IPS-NIHi11 (cell line): ENCODE measurements at places on chromosomes 5 and 9.

GRCh38 chr9:127503947-127504886 is 52.9 kb downstream of the LRSAM1 start:
- DNase-seq = peak; percentile 86

GRCh38 chr9:76884823-76885222 is 21.1 kb downstream of the PRUNE2 start:
- DNase-seq = no peak

- DNase-seq = no peak
These were observed 2.8 kb downstream of the GALNT10 start for GRCh38 chr5:154193283-154193682.

DNA sequence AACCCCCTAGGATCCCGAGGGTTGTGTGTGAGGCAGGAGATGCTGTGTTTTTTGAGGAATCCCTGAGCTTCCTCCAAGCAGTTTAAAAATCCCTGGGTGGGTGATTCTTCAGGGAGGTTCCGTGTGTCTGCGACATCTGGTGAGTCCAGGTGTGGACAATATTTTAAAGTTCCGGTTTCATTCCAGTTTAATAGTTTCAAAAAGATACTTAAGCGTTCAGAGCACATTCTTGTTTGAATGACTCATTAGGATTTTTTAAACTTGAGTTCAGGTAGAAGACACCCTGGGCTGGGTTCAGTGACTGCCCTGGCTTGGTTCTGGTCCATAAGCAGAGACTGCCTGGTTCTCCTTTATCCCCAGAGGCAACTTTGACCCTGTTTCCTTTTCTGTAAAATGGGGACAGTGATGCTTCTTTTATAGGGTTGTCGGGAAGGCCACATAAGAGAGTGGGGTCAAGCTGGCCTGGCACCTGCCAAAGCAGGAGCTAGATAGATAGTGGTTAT is 119.2 kb downstream of the RGS3 start:
- no peak for DNase-seq

- no peak for DNase-seq
These were observed 14.2 kb upstream of the IRF1 start for GRCh38 chr5:132504746-132505145.

GRCh38 chr5:124395926-124396325 is 350.5 kb downstream of the ZNF608 start:
- no peak for DNase-seq

DNA sequence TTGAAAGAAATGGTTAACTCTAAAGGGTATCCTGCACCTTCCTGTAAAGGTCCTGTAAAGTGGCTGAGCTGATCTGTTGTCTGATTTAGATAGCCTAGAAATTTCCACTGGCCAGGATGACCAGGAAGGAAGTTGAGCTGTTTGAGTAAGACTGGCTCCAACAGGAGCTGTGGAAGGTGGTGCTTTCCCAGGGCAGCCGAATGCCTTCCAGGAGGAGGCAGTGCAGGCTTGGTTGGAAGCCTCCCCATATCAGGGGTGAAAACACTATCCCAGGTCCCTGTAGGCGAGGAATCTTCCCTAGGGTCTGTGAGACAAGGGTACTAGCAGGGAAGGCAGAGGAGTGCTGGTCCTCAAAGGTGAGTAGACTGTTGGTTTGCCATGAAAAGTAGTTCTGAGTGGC is 98.4 kb downstream of the LIX1 start:
- DNase-seq = peak; percentile 58

DNA sequence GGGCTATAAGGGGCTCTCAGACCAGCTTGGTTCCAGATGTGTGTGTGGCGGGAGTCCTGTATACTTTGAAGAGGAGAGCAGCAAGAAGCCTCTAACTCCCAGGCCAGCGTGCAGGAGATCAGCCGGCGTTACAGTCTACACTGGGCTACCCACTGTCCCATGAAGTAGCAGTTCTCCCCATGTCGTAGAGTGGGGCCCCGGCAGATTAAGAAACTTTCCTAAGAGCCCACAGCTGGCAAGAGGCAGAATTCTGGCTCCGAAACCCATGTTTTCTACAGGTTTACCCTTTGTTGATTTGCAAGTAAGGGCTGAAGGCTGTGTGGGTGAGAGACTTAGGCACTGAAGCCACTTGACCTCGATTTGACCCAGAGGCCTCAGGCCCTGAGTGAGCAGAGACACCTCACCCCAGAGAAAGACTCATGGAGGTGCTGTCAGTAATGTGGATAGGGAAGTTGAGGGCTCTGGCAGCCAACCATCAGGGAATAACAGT is 881 bp upstream of the B4GALT1 start:
- no peak for DNase-seq
